ENCODE measurements at places on chromosomes 11 and 22. TPM values are rescaled to one million over a fixed set of nuclear protein-coding genes. Genes with fewer than 3 reads are reported as not detected.

IL17REL gene
- total RNA-seq: not detected

MMP8 gene
- total RNA-seq: not detected

PATL1 gene
- total RNA-seq: 54.1 TPM

DNA sequence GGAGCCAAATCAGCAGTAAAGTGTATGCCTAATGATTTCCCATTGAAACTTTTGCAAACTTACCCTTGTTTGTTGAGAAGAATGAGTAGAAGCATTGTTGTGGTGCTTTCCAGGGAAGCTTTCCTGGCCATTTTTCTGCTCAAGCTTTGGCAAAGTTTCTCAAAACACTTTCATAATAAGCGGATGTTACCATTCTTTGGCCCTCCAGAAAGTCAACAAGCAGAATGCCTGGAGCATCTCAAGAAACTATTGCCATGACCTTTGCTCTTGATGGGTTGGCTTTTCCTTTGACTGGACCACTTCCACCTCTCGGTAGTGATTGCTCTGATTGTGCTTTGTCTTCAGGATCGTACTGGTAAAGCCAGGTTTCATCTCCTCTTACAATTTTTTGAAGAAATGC lies 10.7 kb downstream of the PIWIL4 start:
- no peak for DNase-seq

GRCh38 chr22:17235149-17235655 lies 16.0 kb upstream of the ADA2 start:
- DNase-seq: no peak

- DNase-seq: peak; percentile 81
Measured at GRCh38 chr11:75214411-75214821, 26.2 kb upstream of the TPBGL start.

GRCh38 chr22:31343235-31344191 lies 2.6 kb downstream of the PATZ1 start:
- peak; percentile 43 for DNase-seq

DNA sequence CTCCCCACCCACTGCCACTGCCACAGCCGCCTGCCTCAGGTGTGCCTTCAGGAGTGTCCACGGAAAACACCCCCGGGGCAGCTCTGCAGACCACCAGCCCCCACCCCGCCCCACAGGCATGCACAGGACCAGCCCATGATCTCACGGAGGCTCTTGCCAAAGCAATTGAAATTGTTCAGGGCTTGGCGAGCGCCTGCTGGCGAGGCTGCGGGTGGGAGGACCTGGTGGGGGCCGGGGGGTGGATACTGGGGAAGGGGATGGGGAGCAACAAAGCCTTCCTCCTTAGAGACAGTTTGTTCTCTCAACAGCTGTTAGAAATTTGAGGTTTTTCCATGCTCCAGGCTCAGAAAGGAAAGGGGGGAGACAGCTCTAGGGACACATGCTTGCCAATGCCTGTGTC lies 274.7 kb downstream of the MN1 start:
- DNase-seq: no peak

DNA sequence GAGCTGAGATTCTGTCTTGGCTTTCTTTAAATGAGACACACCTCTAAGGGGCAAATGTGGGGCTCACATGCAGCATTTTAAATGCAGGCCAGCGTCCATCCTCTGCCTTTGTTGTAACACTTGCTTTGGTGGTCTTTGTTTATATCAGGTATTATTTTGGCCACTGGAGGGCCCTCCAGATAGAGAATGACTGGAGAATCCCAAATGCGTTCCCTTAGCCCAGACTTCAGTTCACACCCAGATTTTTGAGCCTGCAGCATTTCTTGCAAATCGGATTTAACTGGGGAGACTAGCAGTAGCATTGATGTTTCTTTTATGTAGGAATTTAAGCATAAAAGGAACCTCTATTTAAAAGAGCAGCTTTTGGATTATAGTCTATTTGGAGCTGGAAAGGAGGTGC lies 200.2 kb upstream of the SORL1-AS1 start:
- no peak for DNase-seq

DNA sequence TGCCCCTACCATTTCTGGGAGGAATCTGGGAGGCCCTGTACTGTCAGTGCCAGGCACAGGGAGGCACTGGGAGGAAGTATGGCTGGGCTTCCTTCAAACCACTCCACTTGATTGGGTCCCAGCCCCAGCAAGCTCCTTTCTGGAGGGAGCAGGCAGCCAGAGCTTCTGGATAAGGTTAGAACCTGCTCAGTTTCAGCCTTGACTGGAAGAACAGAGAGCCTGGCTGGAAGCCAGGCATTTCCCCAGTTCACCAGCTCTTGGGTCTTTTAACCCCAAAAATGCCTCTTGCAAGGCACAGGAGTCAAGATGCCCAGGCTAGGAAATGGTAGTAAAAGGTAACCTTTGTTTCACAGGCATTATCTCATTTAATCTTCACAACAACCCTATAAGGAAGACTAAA lies 9.0 kb upstream of the KCTD14 start:
- DNase-seq: no peak

Measured in activated naive CD8-positive, alpha-beta T cell treated with anti-CD3 and anti-CD28 coated beads, Interleukin-2, amount 10 ng/mL, durations not matched to agents 7 days and 5 days (primary cell).